H1 (cell line): ENCODE measurements at places on chromosomes 12 and 14. TPM values are rescaled to one million over a fixed set of nuclear protein-coding genes. Genes with fewer than 3 reads are reported as not detected.

TMPRSS12 gene
- not detected in 2 replicates for total RNA-seq

L2HGDH gene
- total RNA-seq = 28.6 and 29.7 TPM in 2 replicates

MBIP gene
- total RNA-seq = 24.4 and 27.4 TPM in 2 replicates

CLEC4C gene
- total RNA-seq = 0.76 TPM in 1 of 2 replicates, not detected in the other

MYO1A gene
- 0.52 and 0.54 TPM in 2 replicates for total RNA-seq

ATXN7L3B gene
- 39.5 and 39.9 TPM in 2 replicates for total RNA-seq

AMIGO2 gene
- total RNA-seq = 3.3 TPM in 2 replicates

PTPN6 gene
- total RNA-seq = 25.7 and 28.4 TPM in 2 replicates

MANSC4 gene
- total RNA-seq = not detected in 2 replicates

ZC3H14 gene
- 86.0 and 90.1 TPM in 2 replicates for total RNA-seq

BIN2 gene
- total RNA-seq = not detected in 2 replicates

KRT1 gene
- total RNA-seq = not detected in 2 replicates

SALL2 gene
- total RNA-seq = 346 and 360 TPM in 2 replicates

RAB15 gene
- 58.1 and 59.2 TPM in 2 replicates for total RNA-seq

LRRC10 gene
- not detected in 2 replicates for total RNA-seq

P2RX2 gene
- 0.84 and 1.5 TPM in 2 replicates for total RNA-seq

AKAP5 gene
- total RNA-seq = 3.5 and 3.8 TPM in 2 replicates

GPRC5D gene
- total RNA-seq = not detected in 2 replicates
